ENCODE measurements at places on chromosomes 2 and 18. TPM values are rescaled to one million over a fixed set of nuclear protein-coding genes. Genes with fewer than 3 reads are reported as not detected.

Gene MDH1B
- 1.8 TPM for total RNA-seq

Gene RELCH
- 24.9 TPM for total RNA-seq

GRCh38 chr2:63049211-63049969 lies 1.2 kb upstream of the OTX1 start:
- peak; percentile 75 for DNase-seq

DNA sequence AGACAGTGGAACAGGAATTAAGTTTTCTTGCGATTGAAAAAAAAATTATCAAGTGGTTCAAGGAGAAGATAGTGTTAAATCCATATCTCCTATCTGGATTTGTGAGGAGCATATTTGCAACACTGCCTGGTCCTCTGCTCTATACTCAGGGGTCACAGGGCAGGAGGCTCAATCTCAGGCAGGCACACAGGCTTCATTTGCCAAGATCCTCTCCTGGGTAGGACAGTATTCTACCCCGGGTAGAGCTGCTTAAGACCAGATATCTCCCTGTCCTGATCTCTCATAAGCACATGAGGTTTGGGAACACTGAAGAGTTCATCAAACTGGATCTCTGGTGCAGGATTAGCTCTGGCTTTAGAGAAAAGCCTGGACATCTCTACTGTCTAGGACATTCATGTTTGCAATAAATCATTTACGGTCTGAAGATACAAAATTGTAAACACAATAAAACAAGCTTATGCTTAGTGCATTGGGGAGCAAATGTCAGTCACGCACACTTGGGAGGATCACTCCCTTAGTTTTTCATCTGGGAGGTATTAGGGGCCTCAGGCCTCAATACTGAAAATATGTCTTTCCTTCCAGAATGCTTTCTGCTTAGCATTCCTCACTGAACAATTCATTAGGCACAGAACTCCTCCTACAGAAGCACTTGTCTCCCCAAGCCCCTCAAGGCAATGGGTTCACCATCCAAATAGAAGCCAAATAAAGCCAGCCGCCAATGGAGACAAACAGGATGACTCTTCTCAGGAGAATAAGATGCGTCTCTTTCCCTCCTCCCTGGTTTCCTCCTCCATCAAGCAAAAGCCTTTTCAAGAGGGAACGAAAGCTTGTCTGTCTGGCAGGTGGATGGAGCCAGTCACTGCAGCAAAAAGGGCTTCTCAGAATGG lies 34.1 kb upstream of the LCLAT1 start:
- DNase-seq, result no peak

GRCh38 chr2:207286106-207286505 lies 120.4 kb upstream of the KLF7 start:
- DNase-seq, result no peak

DNA sequence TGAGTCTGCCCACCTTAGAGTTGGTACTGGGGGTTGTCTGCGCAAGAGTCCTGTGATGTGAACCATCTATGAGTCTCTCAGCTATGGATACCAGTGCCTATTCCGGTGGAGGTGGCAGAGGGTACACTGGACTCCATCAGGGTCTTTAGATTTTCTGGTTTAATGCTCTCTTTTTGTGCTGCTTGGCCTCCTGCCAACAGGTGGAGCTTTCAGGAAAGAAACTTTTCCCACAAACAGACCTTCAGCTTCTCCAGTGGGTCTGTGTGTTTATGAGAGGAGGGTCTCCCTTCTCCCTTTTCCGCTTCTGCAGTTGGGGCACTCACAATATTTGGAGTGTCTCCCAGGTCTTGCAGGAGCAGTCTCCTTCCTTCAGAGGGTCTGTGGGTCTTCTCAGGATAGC lies 1721.9 kb upstream of the SLC39A10 start:
- DNase-seq, result no peak

GRCh38 chr2:137937778-137938177 lies 26.5 kb upstream of the HNMT start:
- no peak for DNase-seq

DNA sequence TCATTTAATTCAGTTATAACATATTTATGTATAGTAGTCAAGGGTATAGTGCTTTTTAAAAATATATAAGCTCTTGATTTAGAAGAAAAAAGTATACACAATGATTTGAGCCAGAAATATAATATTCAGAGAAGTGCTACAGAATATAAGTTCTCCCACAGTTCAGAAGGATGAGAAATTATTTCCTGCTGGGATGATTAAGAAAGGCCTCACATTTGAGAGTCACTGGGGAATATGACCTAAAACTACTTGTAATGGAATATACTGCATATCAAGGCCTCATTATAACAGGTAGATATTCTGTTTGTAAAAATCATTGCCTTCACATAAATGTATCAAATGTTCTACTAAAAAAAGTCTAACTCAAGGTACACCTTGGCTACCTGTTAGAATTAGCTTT lies 203.5 kb downstream of the MBD2 start:
- DNase-seq, result no peak

DNA sequence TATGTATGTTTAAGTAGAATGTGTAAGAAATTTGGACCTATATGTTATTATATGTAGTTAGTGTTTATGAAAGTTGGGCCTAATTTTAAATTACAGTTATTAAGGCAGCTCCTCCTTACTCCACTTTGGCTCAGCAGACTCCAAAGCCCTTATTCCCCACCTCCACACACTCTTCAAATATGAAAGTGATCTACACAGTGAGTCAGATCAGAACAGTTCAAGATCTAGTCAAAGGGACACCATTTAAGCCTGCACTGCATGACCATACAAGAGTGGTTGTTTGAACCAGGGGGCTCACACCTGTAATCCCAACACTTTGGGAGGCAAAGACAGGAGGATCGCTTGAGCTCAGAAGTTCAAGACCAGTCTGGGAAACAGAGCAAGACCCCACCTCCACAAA lies 21.2 kb upstream of the PMAIP1 start:
- no peak for DNase-seq

GRCh38 chr2:241036397-241036963 lies 38.1 kb downstream of the SNED1 start:
- DNase-seq, result no peak

DNA sequence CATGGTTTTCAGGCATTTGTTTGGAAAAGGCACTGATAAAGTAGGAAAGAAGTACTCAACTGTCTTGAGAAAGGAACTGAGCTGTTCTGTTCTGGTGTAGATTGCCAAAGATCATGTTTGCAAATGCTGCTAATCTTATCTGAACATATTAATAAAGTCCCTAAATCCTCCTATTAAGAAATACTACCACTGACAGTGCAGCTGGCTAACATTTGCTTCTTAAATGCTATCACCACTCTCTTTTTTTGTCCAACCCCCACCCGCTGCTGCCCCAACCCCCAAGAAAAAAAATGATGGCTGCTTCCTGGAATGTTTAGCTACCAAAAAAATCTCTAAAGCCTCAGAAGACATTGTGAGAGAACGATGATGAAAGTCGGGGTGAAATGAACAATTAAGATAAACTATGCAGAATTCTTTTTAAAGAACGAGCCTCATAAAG lies 130.7 kb downstream of the CCBE1 start:
- no peak for DNase-seq

DNA sequence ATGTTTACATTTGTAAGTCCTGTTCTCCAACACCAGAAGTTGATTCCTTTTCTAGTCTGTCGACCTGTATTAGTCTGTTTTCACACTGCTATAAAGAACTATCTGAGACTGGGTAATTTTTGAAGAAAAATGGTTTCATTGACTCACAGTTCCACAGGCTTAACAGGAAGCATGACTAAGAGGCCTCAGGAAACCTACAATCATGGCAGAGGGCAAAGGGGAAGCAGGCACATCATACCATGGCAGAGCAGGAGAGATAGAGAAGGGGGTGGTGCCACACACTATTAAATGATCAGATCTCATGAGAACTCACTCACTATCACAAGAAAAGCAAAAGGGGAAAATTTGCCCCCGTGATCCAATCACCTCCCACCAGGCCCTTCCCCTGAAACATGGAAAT lies 112.8 kb upstream of the MAP3K20 start:
- DNase-seq, result no peak

- DNase-seq, result no peak
Measured at GRCh38 chr2:11326677-11327211, 17.7 kb downstream of the ROCK2 start.

Data from posterior vena cava (tissue), 2 donors.